CD4-positive, alpha-beta T cell treated with Interleukin-6 at 100 ng/mL for 8 hours (primary cell): ENCODE measurements at places on chromosomes 6 and 20.

- DNase-seq: no peak
Measured at GRCh38 chr6:46129291-46129628, 529 bp upstream of the ENPP4 start.

GRCh38 chr20:53128004-53128403, 155.8 kb downstream of the TSHZ2 start:
- no peak for DNase-seq

GRCh38 chr6:81895511-81896185, 143.2 kb upstream of the TENT5A start:
- no peak for DNase-seq

DNA sequence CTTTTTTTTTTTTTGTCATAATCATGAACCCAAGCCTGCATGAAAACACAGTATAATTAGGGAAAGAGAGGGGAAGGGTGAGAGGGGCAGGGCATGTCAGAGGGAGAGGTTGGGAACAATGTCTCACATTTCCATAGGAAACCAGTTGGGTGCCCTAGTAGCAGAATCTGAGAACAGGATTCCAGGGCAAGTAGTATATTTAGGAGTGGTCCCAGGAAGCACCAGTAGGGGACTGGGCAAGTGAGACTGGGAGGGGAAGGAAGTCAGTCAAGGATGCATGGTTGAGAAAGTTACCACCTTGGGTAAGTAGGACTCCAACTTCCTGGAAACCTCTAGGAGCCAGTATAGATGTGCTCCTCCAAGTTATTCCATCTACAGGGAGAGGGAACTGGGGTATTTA, 88.6 kb upstream of the MAFB start:
- no peak for DNase-seq

- DNase-seq: no peak
Measured at GRCh38 chr6:129623008-129623732, 86.8 kb downstream of the ARHGAP18 start.

DNA sequence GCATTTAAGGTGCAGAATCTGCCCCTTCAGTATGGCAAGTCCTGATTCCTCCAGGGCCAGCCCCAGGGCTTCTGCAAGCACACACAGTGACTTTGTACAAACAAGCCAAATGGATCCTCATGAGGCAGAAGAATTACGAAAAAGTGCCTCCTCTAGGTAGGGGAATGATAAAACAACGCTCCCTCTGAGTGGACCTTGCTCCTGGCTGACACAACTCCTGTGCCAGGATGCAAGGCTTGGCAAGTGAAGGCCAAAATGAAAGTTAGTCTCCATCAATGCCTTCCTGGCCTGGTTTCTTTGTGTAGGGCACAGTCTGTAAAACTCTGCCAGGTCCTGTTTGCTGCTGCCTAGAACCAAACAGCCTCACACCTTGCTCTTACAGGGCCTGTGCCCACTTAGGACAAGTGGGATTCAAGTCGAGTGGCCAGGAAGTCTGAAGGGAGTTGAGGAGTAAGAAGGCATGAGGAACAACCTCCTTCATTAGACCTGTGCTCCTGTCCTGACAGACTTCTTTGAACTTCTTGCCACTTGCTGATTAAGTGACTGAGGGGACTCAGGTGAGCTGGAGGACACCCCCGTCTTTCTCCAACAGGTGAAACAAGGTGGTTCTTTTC, 417.1 kb downstream of the CDC5L start:
- no peak for DNase-seq
